MCF 10A (cell line): ENCODE measurements at places on chromosomes 2 and 18. TPM values are rescaled to one million over a fixed set of nuclear protein-coding genes. Genes with fewer than 3 reads are reported as not detected.
A peak's percentile ranks its signal among the peaks of the same experiment; 100 is the strongest.

GRCh38 chr2:96118698-96119388 lies 2.5 kb upstream of the ADRA2B start:
- DNase-seq = no peak

DNA sequence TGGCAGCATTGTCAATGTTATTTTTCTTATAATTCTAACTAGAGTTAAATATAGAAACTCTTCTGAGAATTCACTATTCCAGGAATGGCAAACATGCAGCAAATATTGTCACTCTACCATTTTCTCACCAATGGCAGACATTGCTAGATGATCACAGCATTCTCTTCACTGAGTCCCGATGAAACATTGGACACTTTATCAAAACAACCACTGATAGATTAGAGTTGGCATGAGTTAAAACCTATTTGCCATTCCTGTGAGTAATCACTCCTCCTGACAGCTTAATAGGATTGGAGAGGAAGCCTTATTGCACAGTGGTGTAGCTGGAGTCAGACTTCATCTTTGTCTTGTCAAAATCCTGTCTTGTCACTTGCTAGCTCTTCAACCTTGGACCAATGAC lies 163.9 kb upstream of the THUMPD2 start:
- DNase-seq = no peak

DNA sequence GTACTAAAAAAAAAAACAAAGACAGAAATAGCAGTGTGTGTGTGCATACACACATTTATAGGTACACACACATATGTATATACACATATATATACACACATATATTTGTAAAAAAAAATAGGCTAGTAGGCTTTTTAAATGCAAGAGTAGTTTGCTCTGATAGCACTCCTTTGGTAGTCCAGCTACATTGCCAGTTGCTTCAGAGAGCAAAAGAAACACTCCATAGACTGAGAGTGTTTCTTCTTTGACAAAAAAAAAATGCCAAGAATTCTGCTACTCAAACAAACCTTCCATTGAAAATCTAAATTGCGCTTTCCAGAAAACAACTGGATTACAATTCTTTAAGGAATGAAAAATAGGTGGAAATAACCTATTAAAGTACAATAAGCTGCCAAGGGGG lies 365.9 kb upstream of the GALNT5 start:
- DNase-seq = no peak

Gene STK16
- total RNA-seq = 33.4 and 42.7 TPM in 2 replicates

GRCh38 chr18:50644807-50645206 lies 84.9 kb downstream of the MAPK4 start:
- DNase-seq = peak; percentile 60
